Gastrocnemius medialis (tissue), 4 donors: ENCODE measurements at places on chromosomes 5 and 9.
A peak's percentile ranks its signal among the peaks of the same experiment; 100 is the strongest.

- no peaks in the 10 kb centered on the region for H3K36me3 ChIP-seq
- no peaks in the 10 kb centered on the region for H3K27me3 ChIP-seq
- DNase-seq: no peak
Observed at GRCh38 chr5:67824852-67825251, 390.7 kb upstream of the PIK3R1 start.

- H3K27me3 ChIP-seq: peaks cover 8% of the 10 kb centered on the region
- H3K4me1 ChIP-seq: no peaks in the 10 kb centered on the region
- H3K27ac ChIP-seq: no peak within 1 kb of the TSS
Observed at GRCh38 chr9:19033015-19033414, at the start of gene SAXO1. Gene SAXO1, minus strand, starts transcription at chr9:19033209. Its CDS starts 301 bp downstream, at chr9:19032908.

DNA sequence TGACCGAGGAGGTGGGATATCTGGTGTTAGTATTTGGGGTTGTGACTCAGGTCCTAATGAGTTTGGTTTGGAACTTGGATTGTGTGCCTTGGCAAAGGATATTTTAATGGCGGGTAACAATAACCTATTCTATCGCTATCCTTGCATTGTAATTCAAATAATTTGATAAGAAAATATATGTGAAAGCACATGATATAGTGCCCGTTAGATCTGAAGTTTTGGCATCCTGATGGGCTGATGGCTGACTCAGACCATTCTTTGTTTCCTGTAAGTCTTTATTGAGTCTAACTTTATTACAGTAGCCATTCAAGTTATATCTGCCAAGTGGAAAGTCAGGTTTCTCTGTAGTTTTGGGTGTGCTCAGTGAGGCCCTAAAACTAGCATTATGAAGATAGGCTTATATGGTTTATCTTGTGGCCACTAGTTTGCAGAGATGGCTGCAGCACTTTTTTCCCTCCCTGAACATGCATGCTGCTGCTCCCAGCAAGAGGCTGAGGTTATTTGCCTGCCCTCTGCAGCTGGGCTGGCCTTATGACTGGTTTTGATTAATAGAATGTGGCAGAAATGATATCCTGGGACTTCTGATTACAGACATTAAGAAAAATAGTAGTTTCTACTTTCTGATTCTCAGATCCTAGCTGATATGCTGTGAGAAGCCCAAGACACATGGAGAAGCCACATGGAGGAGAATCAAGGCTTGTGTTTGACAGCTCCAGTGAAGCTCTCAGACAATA, 46.6 kb downstream of the CFAP95 start:
- no peaks in the 10 kb centered on the region for H3K27me3 ChIP-seq
- no peaks in the 10 kb centered on the region for H3K4me1 ChIP-seq
- no peaks in the 10 kb centered on the region for H3K36me3 ChIP-seq
- H3K27ac ChIP-seq: no peak overlapping the region

- no peaks in the 10 kb centered on the region for H3K27me3 ChIP-seq
- peak overlapping the region; percentile 32 for H3K27ac ChIP-seq
- H3K36me3 ChIP-seq: no peaks in the 10 kb centered on the region
- no peak overlapping the region for H3K4me3 ChIP-seq
- peaks cover 16% of the 10 kb centered on the region for H3K4me1 ChIP-seq
Observed at GRCh38 chr9:69468380-69468779, 143.4 kb downstream of the ENTREP1 start.

- H3K27me3 ChIP-seq: no peaks in the 10 kb centered on the region
- DNase-seq: no peak
- no peak overlapping the region for H3K27ac ChIP-seq
- peaks cover 25% of the 10 kb centered on the region for H3K4me1 ChIP-seq
Observed at GRCh38 chr9:136051453-136051836, 43.6 kb downstream of the NACC2 start.

- peaks cover 10% of the 10 kb centered on the region for H3K4me1 ChIP-seq
- H3K27ac ChIP-seq: peak overlapping the region; percentile 96
- peak; percentile 46 for DNase-seq
- no peaks in the 10 kb centered on the region for H3K36me3 ChIP-seq
- H3K27me3 ChIP-seq: no peaks in the 10 kb centered on the region
Observed at GRCh38 chr5:43041110-43041668, 1.1 kb upstream of the ANXA2R start.

DNA sequence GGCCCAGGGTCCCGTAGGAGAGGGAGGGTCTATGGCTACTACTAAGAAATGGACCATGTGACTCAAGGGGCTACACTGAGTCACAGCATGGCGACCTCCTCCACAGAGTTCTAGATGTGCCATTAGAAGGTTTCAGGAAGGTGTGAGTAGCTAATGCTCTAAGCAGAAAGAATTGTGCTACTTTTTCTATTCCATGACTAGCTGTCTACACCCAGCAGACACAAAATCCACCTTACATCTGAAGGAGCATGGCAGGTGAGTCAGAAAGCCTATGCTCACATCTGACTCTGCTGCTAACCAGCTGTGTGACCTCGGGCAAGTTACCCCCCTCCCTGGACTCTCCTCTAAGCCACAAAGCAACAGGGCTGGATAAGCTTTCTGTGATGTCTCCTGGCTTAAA, 14.4 kb upstream of the MEIKIN start:
- no peak for DNase-seq
- no peaks in the 10 kb centered on the region for H3K27me3 ChIP-seq
- H3K4me1 ChIP-seq: no peaks in the 10 kb centered on the region
- H3K36me3 ChIP-seq: no peaks in the 10 kb centered on the region

GRCh38 chr9:2228132-2228531, 213.0 kb downstream of the SMARCA2 start:
- H3K4me3 ChIP-seq: no peak overlapping the region
- no peaks in the 10 kb centered on the region for H3K27me3 ChIP-seq
- no peak for DNase-seq
- H3K4me1 ChIP-seq: no peaks in the 10 kb centered on the region

DNA sequence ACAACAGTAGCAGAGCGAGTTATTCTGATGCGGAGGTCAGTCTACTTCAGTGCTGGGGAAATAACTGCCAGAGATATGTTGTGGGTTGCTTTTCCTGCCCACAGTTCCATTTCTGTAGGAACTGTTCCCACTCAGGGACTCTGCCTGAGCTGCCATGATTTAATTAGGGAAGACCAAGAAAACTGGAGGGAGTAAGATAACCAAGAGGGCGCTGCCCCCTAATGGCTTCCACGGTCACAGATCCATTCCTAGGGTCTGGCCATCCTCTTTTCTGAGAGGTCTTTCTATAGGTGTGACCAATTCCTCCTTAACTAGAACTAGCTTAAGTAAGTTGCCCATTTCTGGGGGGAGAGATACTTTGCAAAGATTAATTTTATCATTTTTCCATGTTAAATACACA, 125.9 kb downstream of the APBA1 start:
- no peaks in the 10 kb centered on the region for H3K27me3 ChIP-seq
- H3K4me3 ChIP-seq: no peak overlapping the region
- DNase-seq: no peak
- H3K36me3 ChIP-seq: no peaks in the 10 kb centered on the region

GRCh38 chr9:33782395-33783152, 12.8 kb upstream of the PRSS3 start:
- no peaks in the 10 kb centered on the region for H3K36me3 ChIP-seq
